ENCODE measurements at places on chromosomes 7 and 10.

DNA sequence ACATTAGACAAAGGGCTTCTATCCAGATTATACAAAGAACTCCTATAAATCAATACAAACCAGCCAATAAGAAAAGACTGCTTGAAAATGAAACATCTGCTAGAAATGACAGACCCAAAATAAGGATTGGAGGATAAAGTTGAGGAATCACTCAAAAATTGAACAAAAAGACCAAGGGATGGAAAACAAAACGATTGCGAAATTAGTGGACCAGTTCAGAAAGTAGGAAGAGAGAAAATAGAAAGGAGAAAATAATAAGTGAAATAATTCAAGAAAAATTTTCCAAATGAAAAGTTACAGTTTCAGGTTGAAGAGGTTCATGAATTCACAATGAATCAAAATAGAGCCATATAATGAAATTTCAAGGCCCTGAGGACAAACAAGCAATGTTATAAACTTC, 115.8 kb upstream of the CTBP2 start:
- no peak for DNase-seq

DNA sequence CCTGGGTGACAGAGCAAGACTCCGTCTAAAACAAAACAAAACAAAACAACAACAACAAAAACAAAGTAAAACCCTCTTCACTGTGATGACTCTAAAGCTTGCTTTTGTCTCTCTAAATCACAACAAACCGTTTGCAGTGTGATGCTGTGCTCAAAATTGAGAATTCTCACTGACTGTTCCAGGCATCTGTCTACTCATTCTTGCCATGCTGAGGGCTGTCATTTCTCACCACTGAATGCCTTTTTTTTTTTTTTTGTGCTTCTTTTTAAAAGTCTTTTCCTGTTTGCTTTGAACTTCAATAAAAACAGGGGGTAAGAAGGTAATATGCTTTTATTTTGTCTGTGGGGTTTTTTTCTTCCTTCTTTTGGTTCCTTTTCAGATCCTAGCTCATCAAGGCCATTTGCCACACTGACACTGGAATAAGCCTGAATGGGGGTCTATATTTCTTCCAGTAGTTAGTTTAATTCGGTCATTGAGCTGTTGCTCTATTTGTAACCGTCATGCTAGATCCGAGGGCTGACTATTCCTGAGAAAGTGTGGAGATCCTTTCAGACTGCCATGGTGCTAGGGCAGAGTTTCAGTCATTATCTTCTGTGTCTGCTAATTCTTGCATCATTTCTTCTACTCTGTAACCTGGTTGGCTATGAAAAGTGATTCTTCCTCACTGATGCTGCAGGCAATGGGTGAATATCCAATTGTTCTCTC, 10.6 kb downstream of the FAS start:
- DNase-seq, result no peak

GRCh38 chr10:1171182-1171581, 115.0 kb downstream of the WDR37 start:
- no peak for DNase-seq

GRCh38 chr10:50333872-50334271, 82.6 kb upstream of the ASAH2 start:
- no peak for DNase-seq

DNA sequence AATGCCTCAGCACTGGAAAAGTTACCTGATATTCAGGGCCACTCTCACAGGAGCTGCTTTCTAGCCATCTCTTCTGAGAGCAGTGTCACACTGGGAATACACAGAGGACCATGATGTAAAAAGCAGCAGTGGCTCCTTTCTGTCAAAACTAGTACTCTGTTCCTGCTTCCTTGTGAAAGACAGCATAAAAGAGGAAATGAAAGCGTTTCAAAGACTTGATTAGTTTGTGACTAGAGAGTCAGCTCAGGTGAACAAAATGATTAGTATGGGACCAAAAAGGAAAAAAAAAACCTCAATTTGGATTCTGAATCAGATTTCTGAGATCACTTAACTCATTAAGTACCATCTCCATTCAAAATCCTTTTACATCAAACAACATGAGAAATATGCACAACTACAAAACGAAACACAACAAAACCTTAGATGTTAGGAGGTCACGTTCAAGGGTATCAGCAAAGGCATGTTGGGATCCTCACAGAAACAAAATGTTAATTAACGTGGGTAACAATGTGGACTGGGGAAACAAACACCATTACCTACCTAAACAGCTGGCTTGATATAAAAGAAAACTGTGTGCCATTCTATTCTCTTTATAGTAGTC, 103.7 kb downstream of the MACC1 start:
- DNase-seq, result no peak

DNA sequence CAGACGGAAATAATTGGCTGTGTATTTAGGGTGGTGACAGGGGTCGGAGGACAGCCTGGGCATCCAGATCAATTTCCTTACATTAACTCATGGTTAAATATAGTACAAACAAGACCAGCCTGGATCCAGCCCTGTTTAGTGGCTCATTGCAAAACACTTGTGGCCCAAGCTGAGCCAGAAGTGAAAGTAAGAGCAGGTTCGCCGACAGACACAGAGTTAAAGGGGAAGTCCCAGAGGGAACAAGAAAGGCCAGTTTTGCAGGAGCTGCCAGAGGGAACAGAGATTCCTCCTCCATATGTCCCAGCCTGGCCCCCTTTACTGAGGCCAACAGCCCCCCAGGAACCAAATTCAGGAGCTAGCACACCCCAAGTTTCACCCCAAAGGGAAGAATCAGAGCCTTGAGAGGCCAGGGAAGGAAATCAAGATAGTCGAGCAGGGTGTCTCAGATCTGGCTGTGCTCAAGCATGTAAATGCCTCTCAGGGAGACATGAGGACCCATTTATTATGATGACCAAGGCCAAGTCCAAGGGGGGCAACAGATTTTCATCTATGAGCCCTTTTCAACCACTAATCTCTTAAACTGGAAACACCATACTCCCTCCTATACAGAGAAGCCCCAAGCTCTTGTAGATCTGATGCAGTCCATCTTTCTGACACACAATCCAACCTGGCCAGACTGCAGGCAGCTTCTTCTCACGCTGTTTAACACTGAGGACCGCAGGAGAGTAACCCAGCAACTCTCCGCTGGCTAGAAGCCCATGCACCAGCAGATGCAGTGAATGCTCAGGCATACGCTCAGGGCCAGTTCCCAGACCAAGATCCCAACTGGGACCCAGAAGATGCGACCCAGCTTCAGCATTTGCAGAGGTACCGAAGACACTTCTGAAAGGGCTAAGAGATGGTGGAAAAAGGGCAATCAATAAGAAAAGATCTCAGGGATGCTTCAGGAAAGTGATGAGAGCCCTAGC, 15.9 kb upstream of the ADCK2 start:
- DNase-seq, result no peak

DNA sequence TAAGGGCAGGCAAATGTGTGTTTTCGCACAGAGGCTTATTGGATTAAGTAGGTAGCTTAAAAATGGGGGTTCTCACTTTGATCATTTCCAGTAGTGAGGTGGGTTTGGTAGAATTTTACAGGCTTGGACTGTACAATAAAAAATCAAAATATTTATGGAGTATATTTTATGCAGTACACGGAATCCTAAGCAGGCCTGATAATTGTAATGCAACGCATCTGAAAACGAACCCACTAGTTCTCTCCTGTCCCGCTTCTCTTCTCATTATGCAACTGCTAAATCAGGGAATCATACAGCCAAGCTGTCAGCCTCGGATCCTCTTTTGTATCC, 377 bp upstream of the POLR1F start:
- DNase-seq, result no peak

GRCh38 chr7:39623732-39624441, 515 bp downstream of the RALA start:
- no peak for DNase-seq

DNA sequence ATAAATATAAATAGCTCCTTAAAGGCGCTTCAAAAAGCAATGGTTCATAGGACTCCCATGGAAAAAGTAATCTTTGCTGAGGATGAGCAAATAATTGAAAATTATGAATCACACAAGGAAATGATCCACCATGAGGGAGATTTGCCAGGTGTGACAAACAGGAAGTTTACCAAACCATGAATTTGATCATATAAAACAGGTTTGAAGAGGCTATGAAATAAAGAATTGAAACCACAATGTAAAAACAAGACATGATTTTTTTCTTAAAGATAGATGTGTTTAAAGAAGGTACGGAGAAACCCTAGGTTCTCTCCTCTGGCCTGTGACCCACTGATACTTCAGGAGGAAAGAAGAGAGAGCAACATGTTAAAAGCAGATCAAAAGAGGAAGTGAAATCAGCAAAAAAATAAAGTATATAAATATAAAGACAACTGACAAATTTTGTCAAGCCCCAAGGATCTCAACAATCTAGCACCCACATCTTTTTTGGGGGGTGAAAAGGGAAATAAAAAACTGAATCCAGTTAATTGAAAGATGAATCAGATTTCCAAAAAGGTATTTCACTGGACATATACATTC, 111.3 kb upstream of the ASAH2 start:
- no peak for DNase-seq

DNA sequence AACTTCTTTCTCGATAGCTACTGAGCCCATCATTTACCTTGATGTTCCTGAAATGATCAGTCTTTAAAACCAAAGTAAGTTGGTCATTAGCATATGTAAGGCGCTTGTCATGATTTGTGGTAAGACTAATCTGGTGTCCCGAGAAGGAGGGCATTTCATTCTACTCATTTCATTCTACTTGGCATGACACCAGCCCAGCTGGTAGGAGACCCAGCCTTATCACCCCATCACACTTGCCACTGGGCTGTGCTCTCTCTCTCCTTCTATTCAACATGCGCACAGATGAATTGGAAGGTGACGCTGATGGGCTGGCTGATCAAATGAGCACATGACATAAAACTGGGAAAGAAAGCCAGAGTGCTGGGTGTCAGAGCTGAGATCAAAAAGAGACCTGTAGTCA, 65.7 kb downstream of the CRTAC1 start:
- DNase-seq, result no peak

DNA sequence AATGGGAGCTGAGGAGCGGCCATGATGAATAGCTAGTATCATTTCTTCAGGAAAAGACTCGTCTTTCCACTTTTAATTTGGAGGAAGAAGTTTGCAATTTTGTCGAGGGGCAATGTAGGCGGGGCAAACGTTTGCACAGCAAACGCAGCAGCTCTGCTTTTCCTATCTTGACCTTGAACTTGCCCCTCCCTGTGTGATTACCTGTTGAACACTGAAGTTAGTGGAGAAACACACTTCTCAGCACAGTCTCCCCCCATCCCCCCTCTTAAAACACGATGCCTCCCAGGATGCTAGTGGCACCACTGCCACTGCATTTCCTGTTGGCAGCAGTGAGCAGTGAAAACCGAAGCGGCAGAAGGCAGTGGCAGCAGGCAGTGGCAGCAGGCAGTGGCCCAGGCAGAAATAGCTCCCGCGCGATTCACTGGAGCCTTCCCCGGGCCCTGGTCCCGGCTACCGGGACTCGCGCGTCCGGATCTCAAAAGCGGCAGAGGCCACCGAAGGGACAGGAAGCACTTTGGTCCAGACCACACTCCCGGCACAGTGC, at the start of gene EPDR1:
TSS of gene EPDR1 (plus strand) at position 336 of the 544 bp plus-strand sequence. CDS start 300 bp downstream, outside the sequence.
- DNase-seq, result no peak

DNA sequence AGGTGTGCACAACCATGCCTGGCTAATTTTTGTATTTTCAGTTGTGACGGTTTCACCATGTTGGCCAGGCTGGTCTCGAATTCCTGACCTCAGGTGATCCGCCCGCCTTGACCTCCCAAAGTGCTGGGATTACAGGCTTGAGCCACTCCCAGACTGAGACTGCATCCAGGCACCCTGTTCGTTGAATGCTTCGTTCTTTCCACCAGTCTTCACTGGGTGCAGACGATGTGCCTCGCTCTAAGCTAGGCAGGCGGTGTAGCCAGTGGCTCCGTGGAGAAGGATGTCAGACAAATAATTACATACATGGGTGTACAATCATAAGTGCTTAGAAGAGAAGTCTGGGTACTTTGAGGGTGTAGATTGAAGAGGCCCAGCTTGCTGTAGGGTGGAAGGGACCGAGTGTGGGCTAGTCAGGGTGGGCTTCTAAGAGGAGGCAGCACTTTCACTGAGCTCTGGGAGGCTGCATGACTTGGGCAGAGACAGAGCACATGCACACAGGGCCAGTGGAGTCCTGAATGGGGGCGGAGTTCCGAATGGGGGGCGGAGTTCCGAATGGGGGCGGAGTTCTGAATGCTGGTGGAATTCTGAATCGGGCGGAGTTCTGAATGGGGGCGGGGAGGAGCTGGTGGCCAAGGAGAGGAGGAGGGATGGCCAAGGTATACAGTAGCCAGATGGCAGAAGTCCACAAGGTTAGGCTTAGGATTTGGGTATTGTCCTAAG, 74.3 kb downstream of the COL26A1 start:
- no peak for DNase-seq

GRCh38 chr10:43700306-43700705, 51.6 kb upstream of the ZNF32 start:
- DNase-seq, result no peak

DNA sequence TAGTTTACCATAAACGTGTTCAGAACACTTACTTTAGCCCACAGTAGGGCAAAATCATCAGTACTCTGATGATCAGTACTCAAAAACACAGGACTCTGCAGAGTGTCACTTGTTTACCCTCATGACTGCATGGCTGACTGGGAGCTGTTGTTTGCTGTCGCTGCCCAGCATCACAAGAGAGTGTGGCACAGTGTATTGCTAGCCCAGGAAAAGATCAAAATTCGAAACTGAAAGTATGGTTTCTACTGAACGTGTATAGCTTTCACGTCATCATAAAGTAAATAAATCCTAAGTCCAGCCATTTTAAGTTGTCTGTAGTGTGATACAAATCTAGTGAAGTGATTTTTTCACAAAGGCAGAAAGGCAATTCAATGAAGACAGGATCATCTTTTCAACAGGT, 184.6 kb downstream of the RAMP3 start:
- no peak for DNase-seq

DNA sequence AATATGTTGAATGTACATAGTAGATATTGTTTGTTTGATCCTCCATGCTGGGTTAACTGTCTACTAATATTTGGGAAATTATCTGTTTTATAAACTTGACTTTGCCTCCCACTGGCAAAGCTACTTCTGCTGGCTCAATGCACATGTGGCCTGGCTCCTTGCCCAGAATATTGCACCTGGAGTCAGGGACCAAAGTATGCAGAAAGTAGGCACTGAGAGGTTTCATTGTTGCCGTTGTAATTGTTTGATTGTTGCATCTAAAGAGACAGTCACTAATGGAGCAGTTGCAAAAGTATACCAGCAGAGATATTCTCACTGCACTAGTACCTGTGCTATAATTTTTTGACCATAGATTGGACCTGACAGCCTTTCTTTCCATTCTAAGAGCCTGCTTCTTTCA, 137.8 kb upstream of the CNTNAP2 start:
- no peak for DNase-seq

DNA sequence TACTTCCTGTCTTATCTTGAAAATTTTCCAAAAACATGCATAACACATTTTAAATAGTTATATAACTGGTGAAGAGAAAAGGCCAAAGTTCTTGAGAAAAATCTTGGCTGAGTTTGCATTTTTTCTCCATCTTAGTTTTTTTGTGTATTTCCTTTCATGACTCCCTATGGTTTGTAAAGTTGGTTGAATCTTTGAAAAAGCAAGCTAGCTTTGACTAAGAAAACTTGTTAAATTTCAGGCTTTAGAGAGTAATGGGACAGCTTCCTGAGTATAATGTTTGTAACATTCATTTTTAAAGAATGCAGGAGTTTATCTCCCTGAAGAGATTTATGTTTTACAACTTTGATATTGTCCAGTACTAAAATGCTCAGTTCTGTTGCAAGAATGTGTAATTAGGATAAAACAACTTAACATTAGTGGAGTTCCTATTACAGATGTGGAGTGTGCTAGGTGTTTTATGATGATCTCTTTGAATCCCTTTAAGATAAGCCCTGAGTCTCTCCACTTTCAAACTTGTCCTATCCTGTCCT, 11.1 kb upstream of the HERPUD2 start:
- no peak for DNase-seq

Data from stimulated activated CD8-positive, alpha-beta memory T cell treated with anti-CD3 and anti-CD28 coated beads, Interleukin-2, amount 100 ng/mL, for 1 hour (primary cell).